Activated naive CD4-positive, alpha-beta T cell treated with anti-CD3 and anti-CD28 coated beads, Interleukin-2, amount 50 U/mL, for 16 hours (primary cell): ENCODE measurements at places on chromosomes 3 and 15.

DNA sequence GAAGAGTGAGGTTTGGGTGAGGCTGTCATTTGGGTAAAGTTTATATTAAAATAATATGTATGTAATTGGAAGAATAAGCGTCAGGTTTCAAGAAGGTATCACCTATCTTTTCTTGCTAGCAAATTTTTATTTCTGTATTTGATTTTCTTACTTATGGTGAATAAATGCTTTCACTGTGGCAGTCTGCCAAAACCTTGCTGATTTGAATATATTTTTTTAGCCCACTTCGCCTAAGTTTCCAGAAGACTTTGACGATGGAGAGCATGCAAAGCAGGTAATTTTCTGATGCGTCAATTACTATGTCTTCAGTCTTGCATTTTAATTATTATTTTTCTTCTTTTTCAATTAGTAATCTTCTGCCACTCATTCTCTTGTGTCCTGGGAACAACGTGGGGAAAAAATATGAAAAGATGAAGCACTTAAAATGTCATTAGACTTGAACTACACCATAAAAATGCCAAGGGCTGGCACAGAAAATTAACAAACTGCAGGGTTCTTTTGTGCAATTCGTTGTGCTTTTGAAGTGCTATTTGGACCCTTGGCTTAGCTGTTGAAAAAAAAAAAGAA lies 40.4 kb downstream of the SRP14 start:
- no peak for DNase-seq

DNA sequence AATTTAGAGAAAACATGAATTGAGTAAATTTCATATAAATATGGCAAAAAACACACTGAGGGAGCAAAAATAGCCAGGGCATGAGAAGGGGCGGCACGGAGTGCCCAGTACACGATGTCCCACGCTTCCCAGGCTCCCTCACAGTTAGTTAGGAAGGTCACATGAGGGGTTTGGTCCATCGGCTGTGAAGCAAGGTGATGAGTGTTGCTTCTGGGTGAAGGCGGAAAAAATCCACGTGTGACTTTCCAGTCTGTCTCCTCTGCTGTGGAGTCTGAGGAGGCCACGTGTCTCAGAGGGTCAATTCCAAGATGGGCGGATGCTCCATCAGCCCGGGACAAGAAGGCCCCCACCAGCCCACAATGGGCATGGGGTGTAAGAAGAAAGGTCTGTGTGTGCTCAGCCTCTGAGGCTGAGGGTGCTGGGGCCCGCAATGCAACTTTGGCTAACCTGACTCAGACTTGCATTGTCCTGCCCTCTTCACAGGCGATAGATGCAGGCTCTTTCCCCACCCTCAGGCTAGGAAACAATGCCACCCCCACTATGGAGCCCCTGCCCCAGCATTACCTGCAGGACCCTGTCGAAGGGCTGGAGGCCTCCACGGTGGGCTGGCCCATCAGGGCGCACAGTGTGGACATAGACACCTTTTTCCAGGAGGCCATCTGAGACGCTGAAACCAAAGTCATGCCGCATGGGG lies 45.7 kb downstream of the GRIP2 start:
- no peak for DNase-seq

GRCh38 chr15:63476229-63476632 lies 28.2 kb upstream of the USP3 start:
- DNase-seq = no peak

DNA sequence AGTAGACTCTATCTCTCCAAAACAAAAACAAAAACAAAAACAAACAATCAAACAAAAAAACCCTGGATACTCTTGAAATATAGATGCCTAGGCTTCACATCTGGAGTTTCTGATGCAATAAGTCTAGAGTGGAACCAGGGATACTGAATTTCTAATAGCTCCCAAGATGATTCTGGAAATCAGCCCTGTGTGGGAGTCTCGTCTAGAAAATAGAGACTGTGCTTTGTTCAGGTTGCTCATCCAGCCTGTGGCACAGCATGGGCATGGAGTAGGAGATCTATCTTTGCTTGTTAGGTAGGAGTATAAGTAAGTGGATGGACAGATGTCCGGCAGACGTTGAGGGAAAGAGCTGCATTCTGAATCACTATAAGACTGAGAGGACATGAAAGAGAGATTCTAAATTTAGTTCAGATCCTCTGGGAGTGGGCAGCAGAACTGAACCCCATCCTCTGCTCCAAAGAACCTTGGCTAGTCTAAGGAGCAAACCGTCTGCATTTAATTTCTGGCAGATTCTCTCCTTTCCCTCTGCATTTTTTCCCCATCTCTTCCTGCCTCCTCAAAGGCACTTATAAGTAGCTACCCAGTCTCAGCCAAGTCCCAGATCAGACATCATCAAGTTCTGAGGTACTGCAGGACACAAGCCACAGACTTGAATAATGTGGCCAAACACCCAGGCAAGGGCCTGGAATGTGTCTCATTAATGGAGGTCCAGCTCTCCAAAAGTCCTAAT lies 92.6 kb upstream of the STRIT1 start:
- no peak for DNase-seq

- no peak for DNase-seq
These were observed 8.5 kb upstream of the MYH15 start for GRCh38 chr3:108518895-108519294.

GRCh38 chr3:66297900-66298299 lies 77.1 kb downstream of the SLC25A26 start:
- no peak for DNase-seq

DNA sequence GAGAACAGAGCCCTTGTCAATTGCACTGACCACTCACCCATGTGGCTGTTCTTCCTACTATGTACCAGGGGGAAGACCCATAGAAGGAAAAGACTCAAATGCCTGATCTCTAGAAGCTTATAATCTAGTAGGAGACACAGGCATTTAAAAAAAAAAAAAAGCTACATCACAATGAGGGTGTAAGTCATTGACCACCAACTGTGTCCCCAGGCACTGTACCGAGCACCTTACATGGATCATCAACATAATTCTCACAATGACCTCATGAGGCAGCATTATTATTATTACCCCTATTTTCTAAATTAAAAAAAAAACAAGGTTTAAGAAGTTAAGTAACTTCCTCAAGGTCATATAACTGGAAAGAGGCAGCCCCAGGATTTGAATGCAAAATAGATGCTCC lies 247.4 kb downstream of the SHOX2 start:
- DNase-seq = no peak

DNA sequence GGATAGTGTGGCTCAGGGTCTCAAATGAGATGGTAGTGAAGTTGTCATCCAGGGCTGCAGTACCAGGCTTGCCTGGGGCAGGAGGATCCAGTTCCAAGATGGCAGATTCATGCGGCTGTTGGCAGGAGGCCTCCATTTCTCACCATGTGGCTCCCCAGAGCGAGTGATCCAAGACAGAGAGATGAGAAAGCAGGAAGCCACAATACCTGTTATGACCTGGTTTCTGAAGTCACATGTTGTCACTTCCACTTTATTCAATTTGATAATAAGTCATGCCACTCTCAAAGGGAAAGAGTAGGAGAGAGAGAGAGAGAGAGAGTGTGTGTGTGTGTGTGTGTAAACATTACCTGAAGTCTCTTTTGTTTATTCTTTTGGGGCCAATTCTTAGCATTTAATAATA lies 30.1 kb downstream of the TMOD2 start:
- no peak for DNase-seq

DNA sequence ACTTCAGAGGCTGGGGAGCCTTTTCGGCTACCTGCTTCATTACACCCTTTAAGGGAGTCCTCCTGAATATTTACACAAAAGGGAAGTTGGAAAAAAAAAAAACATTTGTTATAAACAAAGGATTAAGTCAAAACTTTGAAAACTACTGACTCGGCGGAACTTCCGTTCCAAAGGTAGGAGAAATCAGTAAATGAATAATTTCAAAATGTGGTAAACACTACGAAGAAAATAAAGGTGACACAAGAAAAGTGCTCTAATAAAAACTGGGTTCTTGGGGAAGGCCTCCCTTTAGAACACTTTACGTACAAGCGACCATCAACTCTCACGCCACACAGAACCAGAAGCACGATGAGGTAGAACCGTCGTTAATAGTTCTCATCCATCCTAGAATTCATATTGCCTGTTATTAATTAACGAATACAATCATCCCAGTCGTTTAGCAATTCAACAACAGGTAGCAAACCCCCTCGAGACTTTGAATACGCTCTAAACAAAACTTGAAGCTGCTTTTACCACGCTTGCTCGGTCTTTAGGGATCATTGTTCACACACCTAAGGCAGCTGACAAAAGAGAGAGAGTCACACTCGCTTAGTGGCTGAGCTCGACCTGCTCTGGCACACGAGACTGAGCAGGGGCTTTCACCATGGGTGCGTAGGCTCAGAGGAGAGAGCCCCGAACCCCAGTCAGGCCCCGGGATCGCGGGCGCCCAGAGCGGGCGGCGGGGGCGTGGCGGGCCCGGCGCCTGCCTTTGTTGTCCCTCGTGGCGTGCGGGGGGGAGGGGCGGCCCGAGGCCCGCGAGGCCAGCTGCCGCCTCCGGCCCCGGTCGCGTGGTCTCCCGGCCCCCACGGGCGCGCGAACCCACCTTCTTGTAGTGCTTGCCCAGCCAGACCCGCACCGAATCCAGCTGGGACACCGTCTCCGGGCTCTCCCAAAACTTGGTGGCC lies 680 bp downstream of the SMARCC1 start:
- peak; percentile 71 for DNase-seq

DNA sequence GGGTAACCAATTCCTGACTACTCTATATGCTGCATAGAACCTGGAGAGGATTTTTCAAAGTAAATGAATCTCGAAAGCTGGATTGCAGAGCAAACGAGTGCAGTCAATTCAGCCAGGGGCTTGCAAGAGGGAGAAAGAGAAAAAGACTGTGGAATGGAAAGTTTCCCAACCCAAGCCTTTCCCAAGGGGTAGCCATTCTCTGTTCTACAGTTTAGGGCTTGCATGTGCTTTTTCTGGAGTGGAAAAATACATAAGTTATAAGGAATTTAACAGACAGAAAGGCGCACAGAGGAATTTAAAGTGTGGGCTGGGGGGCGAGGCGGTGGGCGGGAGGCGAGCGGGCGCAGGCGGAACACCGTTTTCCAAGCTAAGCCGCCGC lies 511 bp upstream of the RARB start:
- DNase-seq = no peak

DNA sequence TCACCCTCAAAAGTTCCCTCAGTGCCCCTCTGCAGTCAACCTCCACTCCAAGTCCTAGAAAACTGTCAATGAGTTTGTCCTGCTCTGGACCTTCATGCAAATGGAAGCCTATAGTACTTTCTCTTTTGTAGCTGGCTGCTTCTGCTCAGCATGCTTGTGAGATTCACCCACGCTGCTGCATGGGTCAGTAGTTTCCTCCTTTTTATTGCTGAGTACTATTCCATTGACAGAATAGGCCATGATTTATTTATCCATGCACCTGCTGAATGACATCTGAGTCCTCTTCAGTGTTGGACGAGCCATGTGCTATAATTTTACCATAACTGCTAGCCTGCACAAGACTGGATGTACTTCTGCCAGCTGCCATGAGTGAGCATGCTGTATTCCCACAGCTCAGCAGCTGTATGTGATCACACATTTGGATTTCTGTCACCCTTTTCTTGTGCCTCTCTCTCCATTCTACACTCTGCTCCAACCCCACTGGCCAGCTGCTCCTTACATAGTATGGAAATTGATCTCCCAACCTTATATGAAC lies 26.3 kb downstream of the CDCP1 start:
- DNase-seq = no peak

DNA sequence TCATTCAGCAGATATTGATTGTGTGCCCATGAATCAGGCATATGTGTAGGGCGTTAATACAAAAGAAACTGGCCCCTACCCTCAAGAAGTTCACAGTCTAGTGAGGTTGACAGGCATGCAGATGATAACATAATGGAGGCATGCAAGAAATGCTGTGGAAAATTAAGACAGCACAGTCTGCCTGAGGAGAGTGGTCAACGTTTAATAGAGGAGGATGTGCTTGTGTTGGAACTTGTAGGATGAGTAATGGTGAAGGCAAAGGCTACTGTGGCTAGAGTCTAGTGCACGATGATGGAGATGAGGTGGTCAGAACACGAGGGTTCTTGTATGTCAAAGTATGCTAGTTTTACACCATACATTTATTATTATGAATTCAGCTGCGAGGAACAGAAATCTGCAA lies 295.7 kb downstream of the SOX2 start:
- DNase-seq = no peak

- DNase-seq = no peak
These were observed at the start of gene LRRC15 for GRCh38 chr3:194369522-194370279. LRRC15 (minus strand) TSS chr3:194369743; CDS start chr3:194361043, 8,700 bp downstream.

GRCh38 chr3:122469659-122470058 lies 45.1 kb downstream of the KPNA1 start:
- no peak for DNase-seq

DNA sequence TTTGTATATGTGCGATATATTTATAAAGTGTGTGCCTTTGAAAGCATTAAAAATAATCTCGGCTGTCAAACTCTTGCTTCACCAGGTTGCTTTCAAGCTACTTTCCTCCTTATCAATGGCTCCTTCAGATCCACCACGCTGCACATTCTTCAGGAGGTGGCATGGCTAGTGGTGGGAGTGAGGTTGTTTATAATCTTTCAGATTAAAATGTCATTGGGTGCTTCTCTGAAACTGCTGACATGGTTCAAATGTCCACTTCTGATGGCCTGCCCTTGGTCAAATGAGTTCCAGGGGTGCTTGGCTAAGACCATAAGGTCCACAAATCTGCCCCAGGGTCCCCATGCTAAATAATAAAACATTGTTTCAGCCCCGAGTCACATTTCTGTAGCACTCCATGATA lies 36.7 kb downstream of the ARHGAP31 start:
- DNase-seq = no peak

DNA sequence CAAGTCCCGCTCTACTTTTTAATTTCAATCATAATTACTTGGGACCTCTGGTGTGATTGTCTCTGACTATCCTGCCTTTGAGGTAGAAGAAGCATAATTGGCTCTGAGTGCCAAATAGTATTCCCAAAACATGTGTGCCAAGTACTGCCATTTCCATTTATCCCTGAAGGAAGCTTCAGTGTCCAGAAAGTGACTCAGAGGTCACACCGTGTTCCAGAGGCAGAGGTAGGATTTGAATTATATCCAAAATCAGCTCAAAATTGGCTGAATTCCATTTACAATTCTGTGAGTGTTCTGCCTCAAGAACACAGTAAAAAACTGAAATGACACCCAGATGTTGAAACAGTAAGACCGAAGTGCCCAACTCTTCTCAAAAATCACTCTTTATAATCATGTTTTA lies 255.3 kb downstream of the RSL24D1 start:
- DNase-seq = no peak

DNA sequence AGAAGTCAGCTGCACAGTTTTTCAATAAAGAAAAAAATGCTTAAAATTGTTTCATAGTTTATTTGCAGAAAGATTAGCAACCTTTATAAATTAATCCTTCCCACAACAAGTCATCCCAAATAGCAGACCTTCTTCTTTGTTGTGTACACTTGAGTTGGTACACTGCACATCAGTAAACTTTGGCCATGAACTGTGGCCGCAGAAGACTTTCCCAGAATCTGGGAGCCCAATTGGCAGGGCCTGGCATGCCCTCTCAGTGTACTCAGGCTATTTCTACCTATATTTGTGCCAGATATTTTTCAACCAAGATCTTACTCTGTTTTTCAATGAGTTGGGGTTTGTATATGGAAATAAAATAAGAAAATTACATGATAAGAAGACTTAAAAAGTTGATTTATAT lies 133.1 kb downstream of the DIPK2A start:
- DNase-seq = no peak
